Testis (tissue), 5 donors: ENCODE measurements at places on chromosomes 7 and 10.

DNA sequence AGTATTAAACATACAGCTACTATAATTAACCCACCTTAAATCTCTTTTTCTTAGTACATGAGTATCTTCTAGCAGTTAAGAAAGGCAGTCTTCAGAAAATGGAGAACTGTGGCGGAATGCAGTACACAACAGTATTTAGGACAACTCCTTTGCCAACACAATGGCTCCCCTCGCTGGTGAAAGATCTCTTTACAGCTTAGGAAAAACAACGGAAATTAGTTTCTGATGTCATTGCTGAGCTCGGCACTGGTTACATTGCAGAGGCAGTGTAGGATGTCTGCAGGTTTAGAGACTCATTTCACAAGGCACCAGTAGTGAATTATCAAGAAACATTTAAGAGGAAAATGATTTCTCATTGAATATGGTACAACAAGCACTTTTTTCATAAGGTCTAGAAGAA, 43.4 kb downstream of the GLRX3 start:
- H3K4me3 ChIP-seq, result no peak overlapping the region
- peak; percentile 60 for DNase-seq
- no peak overlapping the region for H3K27ac ChIP-seq
- H3K4me1 ChIP-seq, result no peaks in the 10 kb centered on the region
- no peaks in the 10 kb centered on the region for H3K36me3 ChIP-seq

DNA sequence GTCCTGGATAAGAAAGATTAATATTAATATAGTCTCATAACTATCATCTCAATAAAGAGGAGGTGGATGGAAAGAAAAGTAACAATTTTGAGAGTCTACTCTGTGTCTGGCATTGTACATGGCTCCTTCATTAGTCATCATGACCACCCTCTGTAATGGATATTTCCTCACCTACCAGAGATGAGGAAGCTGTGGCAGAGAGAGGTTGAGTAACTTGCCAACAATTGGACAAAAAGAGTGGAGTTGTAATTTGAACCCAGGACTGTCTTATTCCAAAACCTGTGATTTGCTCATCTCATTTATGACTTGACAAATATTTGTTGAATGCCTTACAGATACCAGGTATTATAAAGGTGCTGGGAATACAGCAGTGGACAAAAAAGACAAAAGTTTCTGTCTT, 2.1 kb upstream of the IDE start:
- H3K36me3 ChIP-seq, result no peaks in the 10 kb centered on the region
- H3K27ac ChIP-seq, result no peak overlapping the region
- no peak for DNase-seq
- peaks cover 3% of the 10 kb centered on the region for H3K4me1 ChIP-seq
- no peaks in the 10 kb centered on the region for H3K27me3 ChIP-seq

GRCh38 chr7:113159746-113160339, 41.5 kb upstream of the SMIM30 start:
- H3K27ac ChIP-seq, result no peak overlapping the region
- DNase-seq, result peak; percentile 19
- H3K27me3 ChIP-seq, result no peaks in the 10 kb centered on the region
- H3K36me3 ChIP-seq, result no peaks in the 10 kb centered on the region
- no peak overlapping the region for H3K4me3 ChIP-seq

DNA sequence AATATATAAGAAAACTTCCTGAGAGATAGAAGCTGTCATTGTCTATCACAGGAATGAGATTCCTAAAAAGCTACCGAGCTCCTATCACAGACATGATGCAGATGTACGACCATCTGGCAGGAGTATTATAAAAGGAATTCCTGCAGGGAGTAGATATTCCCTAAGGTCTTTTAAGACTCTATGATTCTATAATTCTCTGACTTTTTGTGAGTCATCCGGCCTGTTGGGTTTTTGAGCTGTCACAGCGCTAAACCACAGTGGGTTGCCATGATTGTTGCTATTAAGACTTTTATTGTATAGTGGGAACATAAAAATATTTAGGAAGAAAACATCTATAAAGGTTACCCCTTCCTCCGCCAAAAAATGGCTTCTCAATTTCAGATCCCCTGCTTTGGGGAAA, 223.4 kb downstream of the BMPER start:
- no peak for DNase-seq
- no peak overlapping the region for H3K4me3 ChIP-seq
- no peaks in the 10 kb centered on the region for H3K27me3 ChIP-seq
- no peaks in the 10 kb centered on the region for H3K4me1 ChIP-seq
- H3K36me3 ChIP-seq, result no peaks in the 10 kb centered on the region
- no peak overlapping the region for H3K27ac ChIP-seq

DNA sequence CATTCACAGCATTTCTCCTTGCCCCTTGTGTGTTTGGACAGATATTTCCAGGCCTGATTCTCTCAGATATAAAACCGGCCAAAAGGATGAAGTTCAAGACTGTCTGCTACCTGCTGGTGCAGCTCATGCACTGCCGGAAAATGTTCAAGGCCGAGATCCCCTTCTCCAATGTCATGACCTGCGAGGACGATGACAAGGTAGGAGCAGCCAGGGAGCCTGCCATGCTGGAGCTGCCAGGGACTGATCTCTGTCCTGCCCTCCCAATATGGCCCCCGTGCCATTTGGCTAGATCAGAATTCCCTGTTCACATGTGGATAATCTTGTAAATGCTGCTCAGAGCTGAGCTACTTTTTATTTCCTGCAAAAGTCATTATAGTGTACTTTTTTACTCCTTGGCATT, 87.8 kb downstream of the ADCY1 start:
- no peaks in the 10 kb centered on the region for H3K36me3 ChIP-seq
- no peaks in the 10 kb centered on the region for H3K4me1 ChIP-seq
- H3K4me3 ChIP-seq, result no peak overlapping the region
- H3K27ac ChIP-seq, result no peak overlapping the region
